ENCODE measurements at places on chromosomes 4 and X.

DNA sequence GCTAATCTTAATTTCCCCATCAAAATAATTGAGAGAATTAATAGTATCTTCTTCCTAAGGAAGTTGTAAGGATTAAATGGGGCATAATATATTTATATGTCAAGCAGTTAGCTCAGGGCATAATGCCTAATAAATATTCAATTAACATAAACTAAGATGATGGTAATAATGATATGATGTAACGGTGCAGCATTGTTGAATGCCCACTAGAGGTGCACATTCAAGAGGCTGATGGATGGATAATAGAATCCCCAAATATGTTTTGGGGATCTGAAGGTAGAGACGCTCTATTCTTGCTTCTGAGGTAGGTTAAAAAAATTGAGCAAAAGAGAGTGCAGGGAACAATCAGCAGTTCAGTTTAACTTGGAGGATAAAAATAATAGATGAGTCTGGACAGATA lies 37.1 kb downstream of the ATOH1 start:
- DNase-seq, result no peak

DNA sequence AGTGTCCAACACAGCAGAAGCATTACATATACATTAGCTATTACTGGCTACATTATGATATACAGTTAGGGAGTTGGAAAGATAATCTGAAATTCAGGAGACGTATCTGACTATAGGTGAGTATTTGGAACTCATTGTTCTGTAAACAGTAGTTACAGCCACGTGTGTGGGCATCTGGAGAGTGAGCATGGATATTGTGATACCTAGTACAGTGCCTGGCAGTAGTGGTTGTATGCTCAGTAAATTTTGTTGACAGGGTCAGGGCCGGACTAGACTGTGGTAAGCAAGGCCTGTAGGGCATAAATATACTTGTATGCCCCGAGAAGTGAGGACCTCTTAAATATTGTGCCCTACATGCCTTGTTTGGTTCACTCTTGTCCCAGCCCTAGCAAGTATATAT lies 2.9 kb downstream of the F9 start:
- no peak for DNase-seq

GRCh38 chrX:11733614-11734013 lies 24.4 kb upstream of the MSL3 start:
- no peak for DNase-seq

DNA sequence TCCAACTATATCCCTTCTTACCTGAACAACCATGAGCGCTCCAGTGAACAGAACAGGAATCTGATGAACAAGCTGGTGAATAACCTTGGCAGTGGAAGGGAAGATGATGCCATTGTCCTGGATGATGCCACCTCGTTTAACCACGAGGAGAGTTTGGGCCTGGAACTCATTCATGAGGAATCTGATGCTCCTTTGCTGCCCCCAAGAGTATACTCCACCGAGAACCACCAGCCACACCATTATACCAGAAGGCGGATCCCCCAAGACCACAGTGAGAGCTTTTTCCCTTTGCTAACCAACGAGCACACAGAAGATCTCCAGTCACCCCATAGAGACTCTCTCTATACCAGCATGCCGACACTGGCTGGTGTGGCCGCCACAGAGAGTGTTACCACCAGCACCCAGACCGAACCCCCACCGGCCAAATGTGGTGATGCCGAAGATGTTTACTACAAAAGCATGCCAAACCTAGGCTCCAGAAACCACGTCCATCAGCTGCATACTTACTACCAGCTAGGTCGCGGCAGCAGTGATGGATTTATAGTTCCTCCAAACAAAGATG lies 870.2 kb downstream of the ADGRL3 start:
- no peak for DNase-seq

DNA sequence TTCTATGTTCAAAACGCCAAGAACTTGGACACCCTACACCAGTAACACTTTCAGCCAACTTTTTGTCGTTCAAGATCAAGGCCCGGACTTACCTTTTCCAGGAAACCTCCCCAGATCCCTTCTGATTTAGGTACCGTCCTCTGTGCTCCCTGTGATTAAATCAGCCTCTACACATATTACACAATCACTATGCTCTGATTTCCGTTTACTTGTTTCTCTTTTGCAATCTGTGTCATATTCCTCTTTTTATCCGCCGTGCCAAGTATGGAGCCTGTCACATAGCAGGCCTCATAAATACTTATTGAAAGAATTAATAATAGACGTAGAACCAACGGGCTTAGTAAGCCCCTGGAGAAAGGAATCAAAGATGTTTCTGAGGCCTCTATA lies 722 bp upstream of the TMEM33 start:
- DNase-seq, result no peak

DNA sequence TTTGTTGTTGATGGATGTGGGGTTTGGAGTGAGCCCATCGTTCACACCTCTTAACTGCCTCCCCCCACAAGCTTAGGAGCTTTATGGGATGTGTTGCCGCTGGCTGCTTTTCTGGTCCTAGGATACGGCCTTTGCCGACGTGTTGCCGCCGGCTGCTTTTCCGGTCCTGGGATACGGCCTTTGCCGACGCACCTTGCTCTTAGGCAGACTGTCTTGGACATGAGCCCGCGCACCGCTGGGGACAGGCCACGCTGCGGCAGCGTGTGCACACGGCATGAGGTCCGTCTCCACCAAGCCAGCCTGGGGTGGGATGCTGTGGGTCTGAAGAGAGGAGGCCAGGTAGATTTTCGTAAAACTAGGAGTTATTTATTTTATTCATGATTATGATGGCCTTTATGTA lies 14.2 kb downstream of the RGS12 start:
- no peak for DNase-seq

GRCh38 chr4:139735381-139736273 lies 70.0 kb downstream of the MGST2 start:
- no peak for DNase-seq

DNA sequence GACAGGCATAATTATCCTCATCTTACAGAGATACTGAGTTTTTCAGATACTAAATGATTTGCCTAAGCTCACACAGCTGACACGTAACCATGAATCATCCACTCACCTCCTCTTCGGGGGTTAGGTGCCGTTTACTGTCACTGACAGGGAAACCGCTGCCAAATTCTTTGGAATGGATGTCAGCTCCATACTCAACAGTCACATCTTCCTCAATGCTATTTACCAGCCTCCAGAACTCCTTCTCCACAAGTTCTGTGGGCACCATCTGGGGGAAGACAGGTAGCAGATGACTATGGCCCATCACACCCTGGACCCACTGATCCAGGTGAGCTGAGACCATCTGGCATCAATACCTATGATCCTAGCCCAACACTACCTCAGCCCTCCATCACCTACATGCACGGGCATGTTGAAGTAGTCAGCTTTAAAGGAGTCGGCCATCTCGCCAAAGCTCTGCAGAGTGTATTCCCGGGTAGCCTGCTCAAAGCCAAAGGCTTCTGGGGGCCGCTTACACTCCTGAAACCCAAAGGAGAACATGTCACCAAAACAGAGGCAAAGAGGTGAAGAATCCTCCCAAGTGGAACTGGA lies 13.5 kb downstream of the KDM5C start:
- DNase-seq, result no peak

GRCh38 chrX:104315555-104315954 lies 60.8 kb upstream of the ESX1 start:
- DNase-seq, result no peak

DNA sequence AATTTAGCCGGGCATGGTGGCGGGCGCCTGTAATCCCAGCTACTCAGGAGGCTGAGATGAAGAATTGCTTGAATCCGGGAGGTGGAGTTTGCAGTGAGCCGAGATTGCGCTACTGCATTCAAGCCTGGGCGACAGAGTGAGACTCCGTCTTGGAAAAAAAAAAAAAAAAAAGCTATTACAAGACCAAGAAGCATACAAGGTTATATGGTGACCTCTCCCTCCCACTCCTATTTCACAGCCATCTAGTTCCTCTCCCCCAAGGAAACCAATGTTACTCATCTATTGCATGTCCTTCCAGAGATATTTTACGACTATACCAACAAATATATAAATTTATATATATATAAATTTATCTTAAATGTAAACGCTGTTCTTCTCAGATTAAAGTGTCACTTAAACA lies 3.2 kb downstream of the SLC9A7 start:
- no peak for DNase-seq

- no peak for DNase-seq
Measured at GRCh38 chrX:124280294-124280902, 52.1 kb upstream of the TEX13D start.

DNA sequence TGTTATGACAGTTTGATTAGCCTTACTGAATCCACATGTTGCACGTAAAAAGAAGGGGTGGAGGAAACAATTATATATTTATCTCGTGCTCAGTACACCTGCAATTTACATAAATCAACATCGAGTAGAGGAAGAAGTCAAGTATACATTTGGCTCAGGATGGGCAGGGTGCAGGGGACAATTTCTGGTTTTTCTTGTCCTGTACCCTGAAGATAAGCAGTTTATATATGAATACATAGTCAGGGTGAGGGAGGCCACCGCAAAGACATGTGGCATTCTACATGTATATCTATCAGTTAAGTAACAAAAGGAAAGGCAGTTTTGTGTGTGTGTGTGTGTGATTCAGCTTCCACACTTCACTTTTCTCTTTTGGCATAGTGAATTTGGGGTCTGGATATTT lies 11.1 kb upstream of the EREG start:
- DNase-seq, result no peak

GRCh38 chr4:140679576-140679975 lies 76.6 kb downstream of the TBC1D9 start:
- DNase-seq, result no peak

GRCh38 chr4:29079260-29079659 lies 1640.9 kb upstream of the PCDH7 start:
- DNase-seq, result no peak
